Activated gamma-delta T cell (primary cell): ENCODE measurements at places on chromosomes 4 and X.

DNA sequence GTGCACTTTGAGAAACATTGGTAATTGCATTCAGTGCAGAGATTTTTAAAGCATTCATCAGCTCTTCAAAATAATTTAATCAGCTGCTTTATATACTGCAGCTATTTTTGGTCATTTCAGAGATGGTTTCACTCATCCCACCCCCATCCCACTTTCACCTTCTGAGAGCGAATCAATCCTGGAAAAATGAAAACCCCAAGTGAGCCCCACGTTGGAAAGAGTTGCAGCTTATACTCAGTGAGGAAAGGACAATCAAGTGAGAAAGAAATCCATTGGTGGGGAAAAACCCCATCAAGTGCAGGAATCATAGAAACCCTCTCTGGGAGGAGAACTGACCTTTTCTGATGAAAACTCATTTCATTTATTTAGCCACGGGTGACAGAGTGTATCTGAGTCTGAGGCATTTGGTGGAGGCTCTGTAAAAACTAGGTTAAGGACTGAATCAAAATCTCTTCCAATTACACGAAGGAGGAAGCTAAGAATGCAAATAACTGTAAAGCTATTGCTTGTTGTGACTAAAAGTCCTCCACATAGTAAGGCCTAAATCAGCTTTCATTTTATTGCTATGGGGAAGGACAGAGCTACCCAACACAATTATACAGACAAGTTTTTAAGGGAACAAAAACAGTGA lies 240.4 kb upstream of the PGRMC2 start:
- DNase-seq, result no peak

GRCh38 chr4:59540311-59540710 lies 1659.8 kb upstream of the ADGRL3 start:
- no peak for DNase-seq

GRCh38 chr4:21202959-21203358 lies 502.7 kb downstream of the PACRGL start:
- no peak for DNase-seq

DNA sequence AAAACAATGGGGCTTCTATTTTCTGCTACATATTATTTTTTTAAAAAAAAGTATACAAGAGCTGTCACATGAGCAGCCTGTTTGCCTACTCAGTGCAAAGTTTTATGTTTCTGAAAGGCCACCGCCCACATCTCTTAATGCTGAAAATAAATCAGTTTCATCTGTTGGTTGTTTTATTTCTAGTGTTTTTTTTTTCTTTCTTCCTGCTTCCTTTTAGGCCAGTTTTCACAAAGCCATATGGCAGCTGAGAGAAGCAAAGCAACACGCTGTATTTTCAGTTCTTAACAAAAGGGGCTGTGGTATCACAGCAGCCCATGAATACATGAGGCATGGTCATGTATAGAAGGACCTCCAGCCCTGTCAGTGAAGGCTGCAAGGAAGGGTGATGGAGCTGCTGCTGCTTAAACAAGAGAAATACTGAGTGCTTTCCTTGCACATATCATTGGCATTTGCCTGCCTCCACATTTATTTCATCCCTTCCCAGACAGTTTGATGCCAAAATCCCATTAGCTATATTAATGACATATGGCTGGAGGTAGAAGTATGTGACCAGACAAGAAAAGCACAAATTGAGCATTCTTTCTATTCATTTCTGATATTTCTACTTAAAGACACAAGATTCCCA lies 172.5 kb downstream of the PCDH18 start:
- DNase-seq, result no peak

- DNase-seq, result no peak
Measured at GRCh38 chrX:115539841-115540240, 21.1 kb upstream of the PLS3 start.

DNA sequence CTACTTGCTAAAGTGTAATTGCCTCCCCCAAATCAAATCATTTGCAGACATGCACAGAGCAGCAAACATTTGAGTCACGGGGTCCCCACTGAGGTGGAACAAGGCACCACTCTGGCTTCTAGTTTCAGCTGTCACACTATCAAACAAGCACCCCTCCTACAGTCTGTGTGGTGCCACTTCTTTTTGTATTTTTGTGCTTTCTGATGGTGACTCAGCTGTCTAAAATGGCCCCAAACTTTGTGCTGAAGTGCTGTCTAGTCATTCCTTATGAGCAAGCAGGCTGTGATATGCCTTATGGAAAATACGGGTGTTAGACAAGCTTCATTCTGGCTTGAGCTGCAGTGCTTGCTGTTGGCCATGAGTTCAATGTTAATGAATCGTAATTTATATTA lies 15.4 kb downstream of the IGFBP7 start:
- no peak for DNase-seq

- peak; percentile 8 for DNase-seq
Measured at GRCh38 chr4:82044141-82044993, 329.4 kb downstream of the HNRNPD start.

DNA sequence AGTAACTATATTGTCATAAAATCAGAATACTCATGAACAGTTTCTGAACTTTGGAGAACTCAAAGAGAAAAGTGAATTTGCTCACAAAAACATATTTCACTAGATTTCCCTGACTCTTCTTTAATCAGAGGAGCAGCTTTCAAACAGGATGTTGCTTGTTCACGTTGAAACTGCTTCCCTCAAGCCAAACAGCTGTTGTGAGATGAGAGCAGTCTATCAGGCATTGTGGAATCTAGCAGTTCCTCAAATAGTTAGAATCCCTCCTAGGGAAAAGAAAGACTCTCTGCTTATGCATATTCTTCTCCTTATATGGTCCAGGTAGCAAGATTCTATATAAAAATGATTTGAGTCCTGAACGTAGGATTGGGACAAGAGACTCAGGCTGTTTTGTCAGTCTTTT lies 1012.1 kb downstream of the FAM133A start:
- no peak for DNase-seq

GRCh38 chrX:18149454-18149853 lies 71.2 kb downstream of the BEND2 start:
- DNase-seq, result no peak

GRCh38 chr4:91065117-91065516 lies 937.9 kb downstream of the CCSER1 start:
- no peak for DNase-seq
